ENCODE measurements at places on chromosomes 13 and 19.

GRCh38 chr13:85799097-85799582, at the start of gene SLITRK6:
TSS of gene SLITRK6 (minus strand) at chr13:85799419. CDS start at chr13:85796508, 2,911 bp downstream.
- DNase-seq = peak; percentile 50

GRCh38 chr13:27663947-27664346, 42.3 kb downstream of the POLR1D start:
- no peak for DNase-seq

GRCh38 chr13:93771782-93772181, 545.2 kb downstream of the GPC6 start:
- DNase-seq = peak; percentile 43

- peak; percentile 30 for DNase-seq
These were observed 15.9 kb upstream of the RANBP3 start for GRCh38 chr19:5993648-5994358.

DNA sequence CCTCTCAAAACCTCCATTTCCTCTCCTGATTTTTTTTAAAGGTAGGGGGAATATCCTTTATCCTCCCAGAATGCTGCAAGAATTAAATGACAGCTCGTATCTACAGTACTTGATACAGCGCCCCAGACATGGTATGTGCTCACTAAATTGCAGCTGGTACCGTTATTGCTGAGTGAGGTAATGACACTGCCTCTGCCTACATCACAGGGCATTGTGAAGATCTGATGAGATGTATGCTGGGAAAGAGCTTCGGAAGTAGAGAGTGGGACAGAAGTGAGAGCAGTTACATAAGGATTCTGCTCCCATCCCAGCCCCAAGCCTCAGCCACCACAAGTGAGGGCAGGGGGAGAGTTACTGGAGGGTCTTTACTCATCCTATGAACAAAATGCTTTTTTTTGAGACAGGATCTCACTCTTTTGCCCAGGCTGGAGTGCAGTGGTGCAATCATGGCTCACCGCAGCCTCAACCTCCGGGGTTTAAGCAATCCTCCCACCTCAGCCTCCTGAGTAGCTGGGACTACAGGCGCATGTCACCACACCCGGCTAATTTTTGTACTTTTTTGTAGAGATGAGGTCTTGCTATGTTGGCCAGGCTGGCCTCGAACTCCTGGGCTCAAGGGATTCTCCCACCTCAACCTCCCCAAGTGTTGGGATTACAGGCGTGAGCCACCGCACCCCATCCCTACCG, 1.7 kb upstream of the FKRP start:
- no peak for DNase-seq

GRCh38 chr13:76438050-76438449, 448.2 kb downstream of the KCTD12 start:
- DNase-seq = no peak

GRCh38 chr19:16202320-16203255, 4.9 kb downstream of the AP1M1 start:
- DNase-seq = peak; percentile 40

DNA sequence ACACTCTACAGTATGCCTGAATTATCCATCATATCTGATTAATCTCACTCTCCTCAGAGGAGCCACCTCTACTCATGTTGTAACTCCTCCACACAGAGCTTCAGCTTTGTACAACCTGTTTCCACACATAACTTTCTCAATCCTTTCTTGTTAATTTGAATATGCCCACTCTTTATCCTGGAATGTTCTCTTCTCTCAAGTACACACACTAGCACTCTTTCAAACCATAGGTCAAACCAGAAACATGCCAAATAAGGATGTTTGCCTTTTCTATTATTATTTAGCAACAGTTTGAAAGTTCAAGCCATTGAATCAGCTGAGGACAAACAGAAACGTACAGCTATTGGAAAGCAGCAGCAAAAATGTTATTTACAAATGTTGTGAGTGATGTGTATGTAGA, 110.3 kb downstream of the MIPEP start:
- no peak for DNase-seq

- no peak for DNase-seq
These were observed 11.9 kb upstream of the TPTE2 start for GRCh38 chr13:19573120-19573716.

- DNase-seq = no peak
These were observed 260.6 kb downstream of the ATP8A2 start for GRCh38 chr13:25632166-25632888.

DNA sequence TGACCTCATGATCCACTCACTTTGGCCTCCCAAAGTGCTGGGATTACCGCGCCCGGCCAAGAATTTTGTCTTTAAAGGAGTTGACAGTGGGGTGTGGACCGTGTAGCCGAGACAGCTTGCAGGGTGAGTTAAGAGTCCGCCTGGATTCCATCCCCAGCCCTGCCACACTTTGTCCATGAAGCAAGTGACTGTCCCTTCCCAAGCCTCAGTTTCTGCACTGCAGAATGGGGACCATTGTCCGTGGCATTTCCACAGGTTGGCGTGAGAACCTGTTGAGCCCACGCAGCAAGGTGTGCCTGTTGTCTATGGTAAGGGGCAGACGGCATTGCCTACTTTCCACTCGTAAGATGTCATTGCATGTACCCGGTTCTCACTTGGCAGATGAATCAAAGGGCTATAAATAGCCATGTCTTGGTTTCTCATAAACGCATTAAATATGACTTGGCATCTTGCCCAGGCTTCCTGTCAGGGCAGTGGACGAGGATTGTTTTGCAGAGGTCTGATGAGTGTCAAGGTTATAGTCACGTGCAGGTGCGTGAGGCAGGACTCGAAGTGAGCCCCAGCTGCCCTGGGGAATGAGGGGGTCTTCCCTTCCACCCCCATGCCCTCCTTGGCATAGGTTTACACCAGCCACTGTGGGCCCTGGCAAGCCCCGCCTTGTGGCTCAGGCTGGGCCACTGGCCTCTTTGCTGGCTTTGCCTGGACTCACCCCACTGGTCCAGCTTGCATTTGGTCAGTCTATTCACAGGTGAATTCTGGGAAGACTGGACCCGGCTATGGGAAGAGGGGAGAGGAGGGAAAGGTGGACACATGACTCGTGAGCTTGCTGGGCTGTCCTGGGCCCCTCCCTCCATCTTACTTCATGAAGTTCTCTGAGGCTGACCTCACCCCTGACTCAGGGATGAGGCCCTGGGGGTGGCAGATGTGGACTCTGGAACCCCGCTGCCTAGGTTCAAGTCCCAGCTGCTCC, 14.6 kb downstream of the FAM187B start:
- DNase-seq = peak; percentile 60

- DNase-seq = peak; percentile 11
These were observed 123.0 kb downstream of the KL start for GRCh38 chr13:33139184-33139583.

DNA sequence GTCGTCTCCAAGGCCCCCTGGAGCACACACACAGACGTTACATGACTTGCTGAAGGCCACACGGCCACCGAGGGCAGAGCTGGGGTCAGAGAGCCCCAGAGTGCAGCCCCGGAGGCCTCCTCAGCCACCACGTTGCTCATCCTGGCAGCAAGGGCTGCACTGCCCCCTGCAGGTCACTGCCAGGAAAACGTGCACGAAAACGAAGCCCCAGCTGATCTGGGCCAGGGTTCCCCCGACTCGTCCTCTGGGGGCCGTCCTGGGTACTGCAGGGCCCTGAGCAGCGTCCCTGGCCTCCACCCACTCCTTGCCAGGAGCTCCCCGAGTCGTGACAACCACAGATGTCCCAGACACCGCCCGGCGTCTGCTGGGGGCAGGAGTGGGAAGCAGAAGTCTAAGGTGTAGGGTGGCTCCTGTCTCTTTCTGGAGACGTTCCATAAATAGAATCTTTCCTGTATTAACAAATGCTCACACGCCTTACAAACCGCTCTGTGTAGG, 3.4 kb downstream of the TPGS1 start:
- DNase-seq = peak; percentile 87

DNA sequence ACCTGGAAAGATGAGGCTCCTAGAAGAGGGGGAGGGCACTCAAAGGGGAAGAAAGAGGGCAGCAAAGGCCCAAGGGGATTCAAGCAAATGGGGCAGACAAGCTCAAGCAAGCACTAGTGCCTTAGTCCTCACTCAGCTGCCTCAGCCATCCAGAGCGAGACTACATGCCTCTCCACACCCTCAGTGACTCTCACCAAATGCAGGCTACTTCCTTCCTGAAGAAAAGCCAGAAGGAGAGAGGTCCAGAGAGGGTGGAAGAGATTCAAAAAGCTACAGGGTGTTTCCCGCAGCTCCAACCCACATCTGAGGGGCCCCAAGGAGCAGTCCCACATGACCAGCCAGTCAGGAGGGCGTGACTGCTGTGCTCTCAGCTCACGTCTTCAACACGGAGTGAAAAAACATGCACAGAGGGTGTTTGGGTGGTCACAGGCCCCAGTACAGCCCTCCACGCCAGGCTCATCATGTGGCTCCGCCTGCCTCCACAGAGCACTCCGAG, 40.5 kb downstream of the MIPEP start:
- no peak for DNase-seq

DNA sequence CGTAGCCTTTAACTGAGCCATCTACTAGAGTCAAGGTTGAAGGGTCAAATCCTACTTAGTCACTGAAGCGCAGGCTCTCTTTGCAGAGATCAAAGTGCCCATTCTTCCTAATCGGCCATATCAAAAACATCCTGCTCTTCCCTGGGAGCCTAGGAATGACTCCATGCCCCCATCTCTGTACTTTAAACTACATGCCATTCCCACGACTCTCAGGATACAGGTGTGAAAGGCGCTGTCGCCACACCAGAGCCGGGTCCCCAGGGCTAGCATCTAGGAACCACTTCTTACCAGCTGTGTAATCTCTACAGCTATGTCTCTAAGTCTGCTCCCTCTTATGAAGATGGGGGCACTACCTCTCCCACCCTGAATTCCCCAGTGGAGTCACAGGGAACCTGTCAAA, 22.3 kb downstream of the IRS2 start:
- no peak for DNase-seq

GRCh38 chr19:55287361-55288079, 3.7 kb downstream of the BRSK1 start:
- no peak for DNase-seq

- DNase-seq = no peak
These were observed 286.6 kb downstream of the SHISA2 start for GRCh38 chr13:25765266-25765665.

GRCh38 chr13:108574856-108575255, 54.6 kb upstream of the MYO16 start:
- no peak for DNase-seq

DNA sequence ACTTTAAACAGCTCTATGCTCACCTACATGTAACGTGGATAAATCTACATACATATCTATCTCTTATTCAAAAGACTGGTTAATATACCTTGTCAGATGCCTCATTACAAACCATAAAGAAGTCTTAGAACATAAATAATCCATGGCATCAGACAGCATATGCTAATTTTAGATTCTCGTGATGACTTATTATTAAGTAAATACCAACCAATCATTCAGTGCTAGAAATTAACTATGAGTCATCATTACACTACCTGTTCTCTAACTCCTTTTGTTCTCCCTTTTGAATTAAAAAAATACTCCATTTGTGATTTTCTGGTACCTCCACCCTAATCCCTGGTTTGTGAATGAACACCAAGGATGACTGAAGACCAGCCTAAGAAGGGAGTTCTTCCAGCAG, 754.3 kb upstream of the ARGLU1 start:
- DNase-seq = no peak

DNA sequence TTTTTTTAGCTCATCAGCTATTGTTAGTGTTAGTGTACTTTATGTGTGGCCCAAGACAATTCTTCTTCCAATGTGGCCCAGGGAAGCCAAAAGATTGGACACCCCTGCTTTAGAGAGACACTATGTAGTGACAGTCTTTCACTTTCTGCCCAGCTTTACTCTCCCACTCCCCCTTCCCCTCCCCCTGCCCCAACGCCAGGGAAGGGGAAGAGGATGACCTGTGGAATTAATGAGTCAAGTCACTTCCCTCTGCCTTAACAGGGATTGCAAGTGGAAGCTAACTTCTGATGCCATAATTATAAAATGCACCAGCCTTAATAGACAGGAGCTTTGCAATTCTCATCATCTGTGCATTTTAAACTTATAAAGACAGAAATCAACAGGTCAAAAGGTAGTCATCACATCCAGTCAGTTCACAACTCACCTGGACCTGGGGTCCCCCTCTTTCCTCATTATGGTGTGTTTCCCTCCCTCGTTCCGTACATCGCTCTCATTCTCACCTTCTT, 1.6 kb downstream of the ZNF415 start:
- DNase-seq = no peak

- DNase-seq = no peak
These were observed 29.2 kb upstream of the RGCC start for GRCh38 chr13:41428155-41428554.

DNA sequence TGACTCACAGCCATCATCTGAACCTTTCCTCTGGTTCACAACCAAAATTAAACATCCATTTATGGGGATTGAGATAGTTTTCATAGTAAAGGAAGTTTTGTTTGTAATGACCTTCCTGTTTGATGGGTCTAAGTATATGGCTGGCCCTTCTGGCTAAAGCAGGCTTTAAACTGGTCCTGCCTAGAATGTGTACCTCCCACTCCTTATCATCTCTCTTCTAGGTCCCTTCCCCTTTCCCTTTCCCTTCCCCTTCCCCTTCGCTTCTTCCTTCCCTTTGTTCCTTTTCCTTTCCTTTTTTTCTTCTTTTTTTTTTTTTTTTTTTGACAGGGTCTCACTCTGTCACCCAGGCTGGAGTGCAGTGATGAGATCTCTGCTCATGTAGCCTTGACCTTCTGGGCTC, 35.6 kb downstream of the BBC3 start:
- DNase-seq = no peak

- no peak for DNase-seq
These were observed 4.5 kb downstream of the KCNN4 start for GRCh38 chr19:43776286-43776685.

DNA sequence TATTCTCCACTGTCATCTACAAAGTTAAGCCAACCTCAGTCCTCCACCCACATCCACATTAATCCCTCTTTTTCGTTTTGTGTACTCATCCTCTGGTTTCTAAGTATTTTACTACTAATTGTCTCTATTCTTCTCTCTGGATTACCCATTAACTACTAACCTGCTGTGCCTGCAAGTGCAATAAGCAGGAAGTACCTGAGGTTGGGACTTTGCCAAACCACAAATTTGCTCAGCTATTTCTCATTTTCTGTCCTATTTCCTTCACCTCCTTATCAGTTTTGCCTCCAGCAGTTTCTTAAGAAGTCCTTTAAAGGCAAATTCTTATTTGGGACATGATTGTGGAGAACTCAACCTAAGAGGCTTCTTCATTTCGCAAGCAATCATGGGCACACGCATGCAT, 1708.9 kb downstream of the SLITRK5 start:
- DNase-seq = no peak

- peak; percentile 34 for DNase-seq
These were observed 613.9 kb downstream of the TBC1D4 start for GRCh38 chr13:74868049-74868448.

DNA sequence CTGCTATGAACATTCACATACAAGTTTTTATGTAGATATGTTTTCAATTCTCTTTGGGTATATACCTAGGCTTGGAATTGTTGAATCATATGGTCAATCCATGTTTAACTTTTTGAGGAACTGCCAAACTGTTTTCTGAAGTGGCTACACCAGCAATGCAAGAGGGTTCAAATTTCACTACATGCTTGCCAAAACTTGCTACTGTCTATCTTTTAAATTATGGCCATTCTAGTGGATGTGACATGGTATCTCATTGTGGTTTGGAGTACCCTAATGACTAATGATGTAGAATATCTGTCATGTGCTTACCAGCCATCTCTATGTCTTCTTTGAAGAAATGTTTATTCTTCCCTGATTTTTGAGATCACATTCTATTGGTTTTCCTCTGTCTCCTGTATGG, 860.3 kb downstream of the DIAPH3 start:
- no peak for DNase-seq

- no peak for DNase-seq
These were observed 36.6 kb downstream of the ZSWIM4 start for GRCh38 chr19:13831537-13832467.

All from fibroblast of skin of scalp (primary cell).